ENCODE measurements at places on chromosomes 2 and 18.

DNA sequence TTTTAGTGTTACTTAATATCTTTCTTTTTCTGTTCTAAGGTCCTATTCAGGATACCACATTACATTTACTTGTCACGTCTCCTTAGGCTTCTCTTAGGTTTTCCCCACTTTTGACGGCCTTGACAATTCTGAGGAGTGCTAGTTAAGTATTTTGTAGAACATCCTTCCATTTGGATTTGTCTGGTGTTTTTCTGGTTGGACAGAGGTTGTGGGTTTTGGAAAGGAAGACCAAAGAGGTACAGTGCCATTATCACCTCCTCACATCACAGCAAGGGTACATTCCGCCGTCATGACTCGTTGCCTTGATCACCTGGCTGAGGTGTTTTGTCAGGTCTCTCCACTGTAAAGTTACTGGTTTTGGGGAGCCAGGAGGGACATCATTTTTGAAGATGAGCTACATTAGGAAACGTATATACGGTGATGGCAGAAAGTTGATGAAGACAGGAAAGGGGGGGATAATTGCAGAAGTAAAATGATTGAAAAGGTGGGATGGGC, 88.4 kb upstream of the TMEM247 start:
- no peak for DNase-seq

- no peak for DNase-seq
These were observed 194.5 kb upstream of the STK17B start for GRCh38 chr2:196365923-196366322.

DNA sequence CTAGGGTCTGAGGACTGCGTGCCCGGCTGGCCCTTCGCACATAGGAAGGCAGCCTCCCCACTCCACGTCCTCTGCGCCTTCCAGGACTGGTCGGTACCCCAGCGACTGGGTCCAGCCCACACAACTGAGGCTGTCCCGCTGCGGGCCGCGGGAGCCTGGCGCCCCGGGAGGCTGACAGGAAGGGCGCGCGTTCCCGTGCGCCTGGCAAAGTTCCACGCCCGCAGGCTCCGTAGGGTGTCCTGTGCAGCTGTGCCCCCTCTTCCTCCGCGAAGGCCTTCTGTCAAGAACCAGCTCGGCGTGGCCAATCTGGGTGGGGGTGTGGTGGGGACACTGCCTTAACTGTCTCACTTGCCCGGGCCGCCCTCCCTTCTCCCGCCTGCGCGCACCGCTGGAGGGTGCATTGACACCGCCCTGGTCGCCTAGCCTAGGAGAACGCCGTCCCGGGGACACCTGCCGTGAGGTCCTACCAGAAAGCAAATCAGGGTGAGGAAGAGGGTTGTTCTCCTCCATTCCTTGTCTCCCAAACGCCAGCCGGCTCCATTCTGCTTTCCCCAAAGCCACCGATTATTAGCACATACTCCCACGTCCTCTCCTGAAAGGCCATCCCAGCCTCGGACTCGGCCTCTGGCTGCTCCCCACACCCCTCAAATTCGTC, 618 bp upstream of the LYPD1 start:
- peak; percentile 38 for DNase-seq

- no peak for DNase-seq
These were observed 50.4 kb upstream of the BZW1 start for GRCh38 chr2:200761266-200761665.

DNA sequence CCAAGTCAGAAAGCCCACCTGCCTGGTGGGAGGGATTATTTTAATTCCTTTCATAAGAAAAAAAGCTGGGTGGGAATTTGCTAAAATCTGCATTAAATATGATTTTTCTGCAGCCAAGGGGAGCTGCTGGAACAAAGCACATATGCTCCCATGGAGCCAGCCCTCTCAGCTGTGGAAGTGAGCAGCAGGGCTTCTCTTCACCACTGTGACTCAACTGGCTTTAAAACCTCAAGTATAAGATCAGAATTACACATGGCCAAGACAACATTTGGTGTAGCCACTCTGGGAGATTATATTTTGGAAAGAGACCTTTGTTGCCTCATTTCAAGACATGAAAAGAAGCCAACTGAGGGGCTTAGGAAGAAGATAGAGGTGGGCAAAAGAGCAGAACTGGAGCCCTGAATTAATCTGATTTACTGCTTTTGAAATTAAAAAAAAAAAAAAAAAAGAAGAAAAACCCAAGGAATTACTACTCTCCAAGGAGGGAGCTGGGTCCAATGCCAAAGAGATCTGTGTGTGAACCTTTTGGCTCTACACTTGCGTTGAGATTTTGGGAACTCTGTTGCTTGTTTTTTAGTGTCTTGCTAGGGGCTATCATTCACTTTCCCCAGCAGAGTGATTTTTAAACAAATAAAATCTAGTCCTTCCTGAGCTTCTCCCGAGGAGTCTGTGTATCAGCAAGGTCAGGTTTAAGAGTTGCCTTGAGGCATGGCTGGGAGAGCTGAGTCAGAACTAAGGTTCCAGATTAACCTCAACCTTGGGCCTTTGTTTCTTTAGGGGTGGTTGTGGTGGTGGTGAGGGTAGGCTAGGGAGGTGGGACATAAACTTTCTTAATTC, 6.0 kb downstream of the LHCGR start:
- DNase-seq = no peak

DNA sequence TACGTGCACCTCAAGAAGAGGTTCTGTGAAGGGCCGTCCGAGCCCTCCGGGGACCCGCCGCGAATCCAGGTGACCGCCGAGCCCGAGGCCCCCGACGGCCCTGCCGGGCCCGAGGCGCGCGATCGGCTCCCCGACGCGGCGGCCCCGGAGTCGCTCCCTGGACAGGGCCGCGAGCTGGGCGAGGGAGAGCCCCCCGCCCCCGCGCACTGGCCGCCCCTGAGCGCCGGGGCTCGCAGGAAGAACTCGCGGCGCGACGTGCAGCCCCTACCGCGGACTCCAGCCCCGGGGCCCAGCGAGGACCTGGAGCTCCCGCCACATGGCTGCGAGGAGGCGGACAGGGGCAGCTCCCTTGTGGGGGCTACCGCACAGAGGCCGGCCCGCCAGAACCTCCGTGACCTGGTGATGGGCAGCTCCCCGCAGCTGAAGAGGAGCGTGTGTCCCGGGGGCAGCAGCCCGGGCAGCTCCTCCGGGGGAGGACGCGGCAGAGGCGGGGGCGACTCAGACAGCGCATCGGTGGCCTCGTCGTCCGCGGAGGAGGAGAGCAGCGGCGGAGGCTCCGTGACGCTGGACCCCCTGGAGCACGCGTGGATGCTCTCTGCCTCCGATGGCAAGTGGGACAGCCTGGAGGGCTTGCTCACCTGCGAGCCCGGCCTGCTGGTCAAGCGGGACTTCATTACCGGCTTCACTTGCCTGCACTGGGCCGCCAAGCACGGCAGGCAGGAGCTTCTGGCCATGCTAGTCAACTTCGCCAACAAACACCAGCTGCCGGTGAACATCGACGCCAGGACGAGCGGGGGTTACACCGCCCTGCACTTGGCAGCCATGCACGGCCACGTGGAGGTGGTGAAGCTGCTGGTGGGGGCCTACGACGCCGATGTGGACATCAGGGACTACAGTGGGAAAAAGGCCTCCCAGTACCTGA, 812 bp downstream of the SOWAHC start:
- no peak for DNase-seq

- DNase-seq = no peak
These were observed 55.1 kb upstream of the IMP4 start for GRCh38 chr2:130287656-130288026.

DNA sequence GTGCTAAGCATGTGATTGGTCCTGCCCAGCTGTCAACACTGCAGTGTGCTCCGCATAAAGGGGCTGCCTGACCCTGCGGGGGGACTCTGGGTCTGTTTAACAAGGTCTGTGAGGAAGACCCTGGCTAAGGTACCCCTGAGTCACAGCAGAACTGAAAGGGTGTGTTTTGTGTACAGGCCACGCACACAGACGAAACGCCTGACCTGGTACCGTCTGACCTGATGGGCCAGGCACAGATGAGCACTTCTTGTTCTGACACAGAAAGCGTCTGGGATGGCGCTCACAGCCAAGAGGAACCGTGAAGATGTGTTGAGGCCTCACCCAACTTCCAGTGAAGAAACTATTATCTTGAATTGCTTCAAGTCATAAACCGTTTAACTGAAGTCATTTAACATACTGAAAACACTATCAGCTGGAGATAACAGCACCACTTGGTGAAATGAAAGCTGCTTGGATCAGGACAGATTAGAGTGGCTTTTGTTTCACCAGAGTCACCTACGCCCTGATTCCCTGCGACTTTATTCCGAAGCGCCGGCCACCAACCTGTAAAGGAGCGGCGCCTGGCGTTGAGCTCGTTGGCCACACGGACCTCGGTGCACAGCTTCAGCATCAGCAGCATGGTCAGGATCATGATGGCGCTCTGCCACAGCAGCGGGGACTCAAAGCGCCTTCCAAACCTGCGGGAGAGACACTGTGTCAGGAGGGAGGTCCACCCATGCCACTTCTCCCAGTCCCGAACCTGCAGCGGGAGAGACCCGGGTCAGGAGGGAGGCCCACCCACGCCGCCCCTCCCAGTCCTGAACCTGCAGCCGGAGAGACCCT, 8.5 kb downstream of the SLC66A2 start:
- DNase-seq = no peak

DNA sequence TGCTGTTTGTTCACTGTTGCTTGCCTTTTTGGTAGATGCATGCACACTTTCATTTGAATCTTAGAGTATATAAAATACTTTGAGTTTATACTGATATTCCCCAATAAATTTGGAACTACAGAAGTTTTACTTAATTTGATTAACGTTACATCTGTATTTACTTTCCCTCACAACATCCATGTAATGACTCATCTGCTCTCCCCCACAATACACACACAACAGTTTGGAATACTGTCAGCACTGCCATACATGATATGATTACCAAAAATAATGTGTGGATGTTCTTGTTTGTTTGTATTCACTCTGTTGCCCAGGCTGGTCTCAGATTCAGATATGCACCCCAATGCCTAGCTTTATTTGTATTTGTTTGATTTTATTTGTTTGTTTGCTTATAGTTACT, 144.2 kb downstream of the WDR7 start:
- no peak for DNase-seq

GRCh38 chr2:212669761-212670160, 131.2 kb upstream of the ERBB4 start:
- no peak for DNase-seq

GRCh38 chr2:134549104-134549503, 169.7 kb downstream of the TMEM163 start:
- no peak for DNase-seq

- DNase-seq = no peak
These were observed 31.5 kb upstream of the PGAP1 start for GRCh38 chr2:196957881-196958525.

DNA sequence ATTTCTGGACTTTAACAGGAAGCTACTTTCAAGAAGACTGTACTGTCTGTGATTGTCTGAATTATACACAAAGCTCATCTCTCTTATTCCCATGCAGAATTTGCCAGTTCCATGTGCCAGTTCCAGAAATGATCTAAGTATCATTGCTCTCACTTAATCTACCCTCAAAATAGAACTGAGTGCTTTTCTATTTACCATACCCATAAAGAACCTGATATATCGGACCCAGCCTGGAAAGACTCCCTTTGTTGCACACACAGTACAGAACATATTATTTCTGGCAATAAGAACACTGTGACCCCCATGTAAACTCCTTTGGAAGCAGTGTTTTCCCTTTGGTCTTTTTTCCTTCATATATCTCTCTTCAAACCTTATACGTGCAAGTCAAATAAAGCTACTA, 102.3 kb upstream of the TTN start:
- DNase-seq = no peak

- DNase-seq = no peak
These were observed 7.5 kb downstream of the CATIP start for GRCh38 chr2:218364196-218364595.

All from H54 (cell line).